Thoracic aorta (tissue), 2 donors: ENCODE measurements at places on chromosomes 6 and 20.

- H3K4me1 ChIP-seq = peaks cover 15% of the 10 kb centered on the region
- H3K27me3 ChIP-seq = no peaks in the 10 kb centered on the region
- H3K27ac ChIP-seq = peak overlapping the region; percentile 97
- H3K4me3 ChIP-seq = peak overlapping the region; percentile 82
- DNase-seq = no peak
- peaks cover 18% of the 10 kb centered on the region for H3K36me3 ChIP-seq
Measured at GRCh38 chr6:131948692-131949619, 2.2 kb downstream of the CCN2 start.

- no peaks in the 10 kb centered on the region for H3K4me1 ChIP-seq
- DNase-seq = no peak
- no peaks in the 10 kb centered on the region for H3K36me3 ChIP-seq
- no peak overlapping the region for H3K27ac ChIP-seq
- H3K4me3 ChIP-seq = no peak overlapping the region
Measured at GRCh38 chr6:87484491-87484890, 11.7 kb downstream of the SLC35A1 start.

DNA sequence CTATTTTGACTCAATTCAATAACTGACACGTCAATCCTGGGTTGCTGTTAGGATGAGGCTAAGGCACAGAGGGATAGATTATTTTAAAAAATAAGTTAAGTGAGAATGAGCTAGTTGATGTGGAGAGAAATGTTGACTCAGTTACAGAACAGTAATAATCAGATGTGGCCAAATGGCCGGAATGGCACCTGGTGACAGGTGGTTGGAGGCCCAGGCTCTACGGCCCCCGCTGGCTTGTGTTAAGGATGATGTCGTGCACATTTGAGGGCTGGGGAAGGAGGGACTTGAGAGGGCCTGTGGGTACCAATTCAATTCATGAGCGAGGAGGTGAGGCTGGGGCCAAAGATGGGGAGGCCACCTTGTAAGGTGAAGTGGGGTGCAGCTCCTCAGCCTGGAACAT is 31.7 kb downstream of the APCDD1L start:
- no peaks in the 10 kb centered on the region for H3K36me3 ChIP-seq
- H3K4me3 ChIP-seq = no peak overlapping the region
- no peaks in the 10 kb centered on the region for H3K27me3 ChIP-seq
- no peak for DNase-seq

DNA sequence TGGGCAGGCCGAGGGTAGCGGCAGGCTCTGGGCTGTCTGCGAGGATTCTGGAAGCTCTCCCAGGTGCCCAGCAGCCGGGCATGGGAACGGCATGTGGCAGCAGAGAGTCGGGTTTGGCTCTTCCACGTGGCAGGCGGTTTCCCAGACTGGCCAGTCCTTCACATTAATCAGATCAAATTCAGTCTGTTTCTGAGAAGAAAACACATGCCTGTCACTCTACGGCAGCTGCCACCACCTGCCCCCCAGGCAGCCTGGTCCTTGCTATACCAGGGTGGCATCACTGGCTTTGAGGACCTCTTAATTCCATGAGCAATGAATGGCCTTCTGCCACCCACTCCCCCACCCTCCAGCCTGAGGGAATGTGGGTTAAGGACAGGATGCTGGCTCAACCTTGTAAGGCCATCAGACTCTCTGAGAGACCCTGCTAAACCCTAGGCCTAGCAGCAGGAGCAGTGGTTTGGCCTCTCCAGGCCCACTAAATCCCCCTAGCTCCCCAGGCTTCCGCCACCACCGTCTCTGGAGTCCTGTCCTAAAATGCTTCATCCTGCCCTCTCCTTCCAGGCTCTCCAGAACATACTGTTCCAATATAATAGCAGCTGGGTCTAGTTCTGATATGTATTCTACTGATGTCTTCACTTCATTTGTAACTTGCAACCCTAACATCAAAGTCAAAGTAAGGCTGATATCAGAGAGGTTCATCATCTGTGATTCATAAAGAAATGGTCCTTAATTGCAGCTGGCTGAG is 47.8 kb downstream of the PLCG1 start:
- no peaks in the 10 kb centered on the region for H3K27me3 ChIP-seq
- H3K27ac ChIP-seq = peak overlapping the region; percentile 41
- no peak for DNase-seq
- no peak overlapping the region for H3K4me3 ChIP-seq

DNA sequence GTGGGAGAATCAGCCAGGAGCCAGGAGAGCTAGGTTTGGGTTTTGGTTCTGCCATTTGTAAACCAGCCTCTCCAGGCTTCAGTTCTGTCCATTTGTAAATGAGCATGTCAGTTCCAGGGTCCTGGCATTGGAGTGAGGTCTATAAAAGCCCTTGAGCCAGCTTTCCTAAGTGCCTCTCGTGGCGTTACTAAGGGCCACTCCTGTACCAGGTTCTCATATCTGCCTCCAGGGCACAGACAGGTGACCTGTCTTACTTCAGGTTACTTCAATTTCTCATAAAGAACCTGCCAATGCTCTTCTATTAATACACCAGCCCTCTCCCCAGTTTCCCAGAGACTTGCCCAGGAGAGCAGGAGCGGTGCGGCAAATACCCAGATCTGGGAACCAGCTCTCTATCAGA is 101.9 kb downstream of the VEGFA start:
- DNase-seq = no peak
- H3K27me3 ChIP-seq = no peaks in the 10 kb centered on the region
- H3K4me3 ChIP-seq = no peak overlapping the region
- H3K4me1 ChIP-seq = peaks cover 11% of the 10 kb centered on the region

DNA sequence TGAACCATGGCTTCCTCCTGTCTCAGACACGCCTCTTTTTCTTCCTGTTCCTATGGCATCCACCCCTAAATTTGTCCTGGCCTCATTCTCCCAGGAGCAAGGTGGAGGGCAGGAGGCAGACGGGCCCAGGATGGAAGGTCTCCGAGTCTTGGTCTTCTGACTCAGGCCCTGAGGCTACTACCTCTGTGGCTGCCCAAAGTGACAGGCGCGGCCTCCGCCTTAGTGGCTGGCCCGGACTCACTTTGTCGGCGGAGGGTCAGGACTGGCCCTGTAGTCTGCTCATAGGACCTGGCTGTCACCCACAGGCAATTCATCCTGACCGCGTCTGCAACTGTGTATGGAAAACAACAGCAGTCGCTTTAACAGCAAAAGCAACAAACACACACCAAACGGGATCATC is 263.1 kb upstream of the SUPT3H start:
- no peaks in the 10 kb centered on the region for H3K36me3 ChIP-seq
- no peaks in the 10 kb centered on the region for H3K27me3 ChIP-seq
- H3K27ac ChIP-seq = no peak overlapping the region
- H3K4me1 ChIP-seq = no peaks in the 10 kb centered on the region
- DNase-seq = no peak
- no peak overlapping the region for H3K4me3 ChIP-seq

DNA sequence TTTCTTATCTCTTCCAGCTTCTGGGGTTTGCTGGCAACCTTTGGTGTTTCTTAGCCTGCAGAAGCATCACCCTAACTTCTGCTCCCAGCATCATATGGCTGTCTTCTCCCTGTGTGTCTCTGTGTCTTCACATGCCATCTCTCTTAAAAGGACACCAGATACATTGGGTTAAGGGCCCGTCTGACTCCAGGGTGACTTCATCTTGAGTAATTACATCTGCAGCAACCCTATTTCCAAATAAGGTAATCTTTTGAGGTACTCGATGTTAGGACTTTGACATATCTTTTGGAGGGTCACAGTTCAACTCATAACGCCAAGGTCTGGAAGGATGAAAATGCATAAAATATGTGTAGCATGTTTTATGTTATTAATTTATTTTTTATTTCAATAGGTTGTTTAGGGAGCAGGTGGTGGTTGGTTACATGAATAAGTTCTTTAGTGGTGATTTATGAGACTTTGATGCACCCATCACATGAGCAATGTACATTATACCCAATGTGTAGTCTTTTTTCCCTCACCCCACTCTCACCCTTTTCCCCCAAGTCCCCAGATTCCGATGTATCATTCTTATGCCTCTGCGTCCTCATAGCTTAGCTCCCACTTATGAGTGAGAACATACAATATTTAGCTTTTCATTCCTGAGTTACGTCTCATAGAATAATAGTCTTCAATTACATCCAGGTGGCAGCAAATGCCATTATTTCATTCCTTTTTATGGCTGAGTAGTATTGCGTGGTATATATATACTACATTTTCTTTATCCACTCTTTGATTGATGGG is 131.1 kb downstream of the TBXT start:
- no peaks in the 10 kb centered on the region for H3K27me3 ChIP-seq
- H3K4me1 ChIP-seq = no peaks in the 10 kb centered on the region
- no peak overlapping the region for H3K27ac ChIP-seq

- no peak overlapping the region for H3K4me3 ChIP-seq
- H3K36me3 ChIP-seq = no peaks in the 10 kb centered on the region
- no peaks in the 10 kb centered on the region for H3K27me3 ChIP-seq
- H3K4me1 ChIP-seq = no peaks in the 10 kb centered on the region
- no peak overlapping the region for H3K27ac ChIP-seq
- no peak for DNase-seq
Measured at GRCh38 chr6:161663682-161664081, 389.8 kb upstream of the AGPAT4 start.

DNA sequence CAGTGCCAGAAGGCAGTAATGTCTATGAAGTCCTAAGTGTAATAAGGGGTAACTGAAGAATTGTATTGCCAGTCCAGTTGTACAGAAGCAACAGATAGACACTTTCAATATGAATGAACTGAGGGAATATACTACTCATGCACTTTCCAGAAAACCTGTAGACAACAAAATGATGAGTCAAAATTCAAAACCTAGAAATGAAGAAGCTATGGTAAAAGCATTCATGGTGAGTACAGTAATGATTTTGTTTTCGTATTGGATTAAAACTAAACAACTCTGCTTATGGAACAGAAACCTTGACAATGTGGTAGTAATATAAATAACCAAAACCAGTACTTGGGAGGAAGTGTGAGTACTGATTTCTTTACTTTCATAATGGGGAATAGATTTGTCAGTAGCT is 35.0 kb downstream of the ARMC2 start:
- H3K36me3 ChIP-seq = no peaks in the 10 kb centered on the region
- no peak for DNase-seq
- no peak overlapping the region for H3K27ac ChIP-seq
- H3K27me3 ChIP-seq = no peaks in the 10 kb centered on the region
- peaks cover 7% of the 10 kb centered on the region for H3K4me1 ChIP-seq
